MV-4-11 (cell line): ENCODE measurements at places on chromosomes 13 and 19.

DNA sequence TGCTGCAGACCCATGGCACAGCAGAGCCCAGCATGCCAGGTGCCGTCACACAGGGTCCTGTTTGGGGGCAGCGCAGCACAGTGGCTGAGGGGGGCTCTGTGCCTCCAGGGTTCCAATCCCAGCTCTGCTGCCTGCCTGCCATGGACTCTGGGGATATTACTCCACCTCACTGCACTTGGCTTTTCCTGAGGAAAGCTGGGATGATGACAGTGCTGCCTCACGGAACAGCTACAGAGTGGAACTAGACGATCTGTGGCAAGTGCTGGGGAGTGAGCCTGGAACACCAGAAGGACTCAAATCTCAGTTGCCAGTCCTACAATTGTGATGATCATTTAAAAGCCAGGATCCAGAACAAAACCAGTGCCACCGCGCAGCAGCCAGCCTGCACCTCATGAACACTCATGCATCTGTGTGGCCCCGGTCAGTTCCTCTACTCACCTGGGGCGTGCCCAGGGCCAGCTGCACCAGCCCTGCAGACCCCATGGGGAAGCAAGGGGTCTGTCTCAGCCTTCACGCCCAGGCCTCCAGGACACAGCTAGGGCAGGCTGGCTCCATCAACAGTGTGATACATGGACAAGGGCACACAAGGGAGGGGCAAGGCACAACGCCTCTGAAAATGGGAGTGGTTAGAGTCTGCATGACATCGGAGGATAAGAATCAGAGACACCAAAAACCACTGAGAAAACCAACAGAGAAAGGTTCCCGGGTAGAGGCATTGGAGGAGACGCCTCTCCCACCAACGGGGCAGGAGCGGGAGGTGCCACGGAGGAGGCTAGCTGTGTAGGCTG is 55.2 kb downstream of the ATP7B start:
- peak; percentile 29 for DNase-seq

- DNase-seq = peak; percentile 97
Observed at GRCh38 chr13:109162248-109163036, 533.0 kb downstream of the MYO16 start.

DNA sequence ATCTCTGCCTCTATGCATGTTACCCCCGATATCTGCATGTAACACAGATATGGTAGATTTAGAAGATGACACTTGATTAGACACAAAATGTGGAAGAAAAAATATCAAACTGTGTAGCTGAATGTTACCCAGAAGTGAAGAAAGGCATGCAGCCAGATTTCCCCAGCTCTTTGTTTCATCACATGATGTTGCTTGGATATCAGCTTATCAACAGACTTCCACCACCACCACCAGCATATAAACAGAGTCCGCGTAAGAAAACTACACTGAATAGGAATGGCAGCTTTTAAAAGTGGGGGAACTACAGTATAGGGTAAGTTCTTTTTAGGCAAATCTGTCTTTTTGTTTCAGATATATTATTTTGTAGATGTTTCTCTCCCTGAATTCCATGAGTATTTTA is at the start of gene FAM216B:
TSS of gene FAM216B (plus strand) at position 233 of the 400 bp plus-strand sequence. CDS start 2,484 bp downstream, outside the sequence.
- no peak for DNase-seq

GRCh38 chr19:2391118-2391725 is 31.2 kb downstream of the TMPRSS9 start:
- peak; percentile 86 for DNase-seq

GRCh38 chr13:80946008-80946802 is 605.3 kb upstream of the SPRY2 start:
- no peak for DNase-seq

GRCh38 chr19:33727331-33727998 is 69.2 kb upstream of the KCTD15 start:
- DNase-seq = no peak

GRCh38 chr13:32837973-32838927 is 178.0 kb upstream of the KL start:
- no peak for DNase-seq

DNA sequence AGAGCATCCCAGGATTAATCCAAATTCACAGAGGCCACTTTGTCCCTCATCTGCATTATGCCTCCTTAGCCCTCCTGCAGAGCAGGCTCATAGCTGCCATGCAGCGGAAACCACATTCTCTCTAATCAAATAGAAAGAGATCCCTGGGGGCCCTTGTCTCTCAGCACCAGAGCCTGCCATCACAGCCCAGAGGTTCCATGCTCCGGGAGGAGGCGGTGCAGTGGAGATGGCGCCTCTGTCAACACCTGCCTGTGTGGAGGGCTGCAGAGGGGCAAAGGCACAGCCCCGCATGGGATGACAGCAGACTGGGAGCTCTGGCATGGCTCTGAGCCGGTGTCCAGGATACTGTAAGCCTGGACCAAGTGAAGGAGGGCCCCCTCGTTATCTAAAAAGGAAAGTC is 111.3 kb downstream of the SLC7A1 start:
- DNase-seq = no peak
